LoVo (cell line): ENCODE measurements at places on chromosomes 6 and 20.

- no peak for DNase-seq
Observed at GRCh38 chr20:48742233-48742632, 85.6 kb downstream of the PREX1 start.

- peak; percentile 67 for DNase-seq
Observed at GRCh38 chr6:25223490-25223991, 55.6 kb upstream of the CARMIL1 start.

DNA sequence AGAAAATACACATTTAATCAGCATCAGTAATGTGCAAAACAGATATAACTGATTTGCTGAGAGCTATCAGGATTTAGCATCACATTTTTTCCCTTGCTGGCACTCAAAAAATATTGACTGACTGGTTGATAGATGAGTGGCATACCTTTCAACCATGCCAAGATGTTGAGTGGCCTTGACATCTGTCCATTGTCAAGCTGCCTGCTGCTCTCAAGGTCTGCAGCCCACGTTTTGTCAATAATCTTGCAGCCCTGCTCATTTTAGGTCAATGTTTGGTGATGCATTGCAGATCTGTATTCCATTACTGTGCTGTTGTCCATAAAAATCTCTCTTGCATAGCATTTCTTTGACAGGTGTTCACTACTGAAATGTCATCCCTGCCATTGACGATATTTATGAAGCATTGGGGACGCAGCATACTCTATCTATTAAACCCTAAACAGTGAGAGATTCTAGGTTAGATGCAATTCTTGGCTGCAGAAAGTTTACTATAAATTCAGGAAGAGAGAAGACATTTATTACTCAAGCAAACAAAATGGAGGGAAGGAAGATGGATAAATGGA, 111.6 kb downstream of the BFSP1 start:
- no peak for DNase-seq

GRCh38 chr20:37567331-37567665, 39.6 kb upstream of the BLCAP start:
- DNase-seq = no peak

DNA sequence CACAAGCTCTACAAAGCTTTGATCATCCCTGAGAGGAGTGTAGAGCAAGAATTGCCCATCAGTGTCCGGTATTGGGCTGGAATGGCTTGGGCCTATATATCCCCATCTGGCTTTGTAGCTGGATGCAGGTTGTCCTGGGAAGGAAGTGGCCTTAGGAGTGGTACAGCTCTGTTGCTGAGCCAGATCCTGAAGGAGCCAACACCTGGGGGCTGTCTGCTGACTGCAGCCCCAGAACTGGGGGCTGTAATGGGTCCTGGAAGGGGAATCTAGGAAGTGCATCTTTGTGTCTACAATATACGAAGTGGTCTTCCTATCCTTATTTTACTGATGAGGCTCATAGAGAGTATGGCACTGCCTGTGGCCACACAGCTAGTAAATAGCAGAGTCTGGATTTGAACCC, 145.9 kb downstream of the CDC5L start:
- no peak for DNase-seq

DNA sequence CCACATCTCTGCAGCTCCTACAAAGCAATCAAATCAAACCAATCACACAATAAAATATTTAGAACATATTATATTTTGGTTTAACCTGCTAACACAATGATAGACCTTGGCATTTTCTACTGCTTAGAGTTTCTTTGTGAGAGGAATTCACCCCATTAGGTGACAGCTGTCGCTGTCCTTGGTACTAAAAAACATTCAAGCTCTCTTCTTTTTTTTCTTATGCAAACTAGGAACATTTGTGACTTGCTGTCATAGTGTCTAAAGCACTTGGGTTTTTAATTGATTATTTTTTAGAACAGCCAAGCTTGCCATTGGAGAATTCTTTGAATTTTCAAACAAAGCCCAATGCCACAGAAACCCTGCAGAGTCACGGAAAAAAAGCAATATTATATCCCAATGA, 46.4 kb downstream of the CNR1 start:
- no peak for DNase-seq

GRCh38 chr6:37265001-37265400, 7.1 kb upstream of the TMEM217 start:
- no peak for DNase-seq

DNA sequence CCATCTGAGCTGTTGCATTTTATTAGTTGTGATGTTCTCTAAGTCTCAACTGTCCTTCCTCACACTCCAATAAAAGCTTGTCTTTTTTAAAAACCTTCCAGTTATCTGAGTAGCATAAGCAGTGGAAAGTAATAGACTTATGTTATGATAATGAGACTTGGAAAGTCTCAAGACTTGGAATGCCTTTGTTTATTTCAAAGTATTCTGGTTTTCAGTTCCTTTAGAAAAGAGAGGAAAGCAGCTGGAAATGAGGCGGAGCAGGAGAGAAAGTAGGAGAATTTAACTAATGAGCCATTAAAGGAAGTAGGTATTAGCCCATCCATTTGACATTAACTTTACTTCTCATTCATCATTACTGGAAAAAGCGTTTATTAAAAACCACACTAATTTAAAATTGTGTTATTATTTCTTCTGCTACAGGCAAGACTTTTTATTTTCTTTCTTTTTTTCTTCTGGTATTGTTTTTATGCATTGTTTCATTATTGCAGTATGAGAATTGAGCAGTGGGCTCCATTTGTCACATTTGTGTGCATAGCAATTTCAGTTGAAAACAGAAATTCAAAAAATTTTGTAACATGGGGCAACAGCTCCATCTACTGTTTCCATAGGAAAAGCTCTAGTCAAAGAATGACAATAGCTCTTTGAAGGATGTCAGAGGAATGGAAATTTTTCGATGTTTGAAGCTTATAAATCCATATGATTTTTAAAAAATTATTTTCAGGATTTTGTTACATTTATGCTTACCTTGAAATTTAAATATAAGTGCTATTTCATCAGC, 194.8 kb downstream of the COL9A1 start:
- peak; percentile 52 for DNase-seq

DNA sequence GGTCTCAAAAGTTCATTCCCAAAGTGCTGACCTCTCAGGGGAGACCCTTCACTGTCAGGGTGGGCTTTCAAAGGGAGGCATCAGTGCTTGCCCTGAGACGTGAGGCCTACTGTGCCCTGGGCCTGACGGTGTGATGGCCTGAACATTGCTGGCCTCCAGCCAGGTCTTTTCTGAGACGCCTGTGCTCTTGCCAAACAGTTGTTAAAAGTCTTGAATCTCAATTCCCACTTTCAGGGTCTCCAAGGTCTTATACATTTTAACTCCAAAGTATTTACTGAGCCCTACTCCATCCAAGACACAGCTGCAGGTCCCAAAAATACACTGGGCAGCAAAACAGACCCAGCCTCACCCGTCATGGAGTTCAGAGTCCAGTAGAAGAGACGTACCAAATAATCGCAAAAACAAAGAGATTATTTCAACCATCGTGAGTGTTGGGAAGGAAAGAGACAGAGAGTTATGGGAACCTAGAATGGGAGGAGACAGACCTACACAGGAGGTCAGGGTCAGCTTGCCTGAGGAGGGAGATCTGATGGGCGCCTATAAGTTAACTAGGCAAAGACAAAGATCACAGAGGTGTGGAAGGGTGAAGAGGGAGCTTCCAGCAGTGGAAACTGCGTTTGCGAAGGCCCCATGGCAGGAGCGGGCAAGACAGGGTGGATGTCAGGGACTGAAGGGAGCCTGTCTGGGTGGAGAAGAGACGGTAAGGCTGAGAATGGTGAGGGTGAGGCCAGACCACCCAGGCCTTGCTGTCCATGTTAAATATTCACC, 446.3 kb downstream of the PREX1 start:
- no peak for DNase-seq

- DNase-seq = no peak
Observed at GRCh38 chr20:4846821-4847220, 125.1 kb downstream of the PRND start.

- DNase-seq = peak; percentile 61
Observed at GRCh38 chr20:32789896-32790750, 27.9 kb downstream of the DNMT3B start.

- no peak for DNase-seq
Observed at GRCh38 chr6:113833537-113833936, 23.6 kb upstream of the MARCKS start.

DNA sequence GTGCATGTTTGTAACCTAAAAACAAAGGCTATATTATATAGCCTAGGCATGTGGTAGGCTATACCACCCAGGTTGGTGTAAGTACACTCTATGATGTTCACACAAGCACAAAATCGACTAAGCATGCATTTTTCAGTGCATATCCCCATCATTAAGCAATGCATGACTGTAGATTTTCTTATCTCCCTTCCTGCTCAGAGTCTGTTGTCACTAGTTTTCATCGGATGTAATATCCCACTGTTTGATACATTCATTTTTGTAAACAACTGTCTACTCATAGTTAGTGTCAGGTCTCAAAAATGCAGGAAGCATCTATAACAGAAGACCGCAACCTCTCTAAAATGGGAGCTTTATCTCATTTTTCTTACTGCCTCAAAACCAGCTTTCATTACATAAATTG, 70.7 kb downstream of the GFRAL start:
- no peak for DNase-seq

GRCh38 chr20:50725724-50726005, 5.7 kb upstream of the PARD6B start:
- DNase-seq = no peak

DNA sequence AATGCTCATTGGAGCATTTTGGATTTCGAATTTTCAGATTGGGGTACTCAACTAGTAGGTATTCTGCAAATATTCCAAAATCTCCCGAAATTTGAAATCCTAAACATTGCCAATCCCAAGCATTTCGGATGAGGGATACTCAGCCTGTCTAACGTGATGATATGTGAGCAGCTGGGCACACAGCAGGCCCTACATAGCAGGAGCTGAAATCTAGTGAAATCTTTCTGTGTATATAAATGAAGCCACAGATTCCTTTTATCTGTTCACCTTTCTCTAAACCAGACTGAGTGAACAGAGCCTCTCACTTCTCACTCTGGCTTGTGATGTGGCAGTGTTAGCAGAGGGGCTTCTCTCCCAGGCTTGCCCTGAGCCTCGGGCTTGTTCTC, 17.8 kb downstream of the STX16 start:
- DNase-seq = no peak

DNA sequence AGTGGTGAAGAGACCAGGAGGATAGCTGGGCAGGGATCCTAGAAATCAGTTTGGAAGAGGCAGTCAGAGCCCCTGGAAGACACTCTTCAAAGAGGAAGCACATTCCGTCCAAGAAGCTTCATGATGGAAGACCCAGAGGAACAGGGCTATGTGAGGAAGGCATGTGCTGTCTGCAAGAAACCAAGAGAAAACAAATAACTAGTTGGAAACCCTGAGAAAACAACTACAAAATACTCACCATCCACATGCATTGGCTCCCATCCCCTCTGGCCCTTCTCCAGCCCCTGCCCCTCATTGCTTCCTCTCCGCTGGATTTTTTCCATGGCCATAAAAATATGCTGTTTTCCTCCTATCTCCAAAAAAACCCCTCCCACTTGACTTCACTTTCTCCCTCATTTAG, 40.9 kb upstream of the SMOC2 start:
- no peak for DNase-seq

- DNase-seq = no peak
Observed at GRCh38 chr6:92289831-92290230, 1129.5 kb downstream of the EPHA7 start.

GRCh38 chr20:11195169-11195568, 521.4 kb upstream of the JAG1 start:
- DNase-seq = no peak

DNA sequence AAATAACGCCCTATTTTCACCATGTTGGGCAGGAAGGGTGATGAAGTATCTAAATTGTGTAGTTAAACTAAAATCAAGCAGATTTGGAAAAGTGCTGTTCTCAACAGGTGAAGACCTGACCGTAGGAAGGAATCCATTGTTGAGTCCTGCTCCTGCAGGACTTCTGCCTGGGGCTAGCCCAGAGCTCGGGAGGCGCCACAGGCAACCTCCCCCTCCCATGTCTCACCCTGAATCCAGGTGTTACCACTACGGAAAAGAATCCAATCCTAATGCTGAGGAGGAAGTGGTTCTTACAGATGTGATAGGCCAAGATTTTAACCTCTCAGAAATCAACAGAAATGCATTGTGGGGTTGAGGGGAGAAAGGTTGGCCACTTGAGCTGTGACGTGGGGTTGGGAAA, 30.2 kb downstream of the RAB22A start:
- DNase-seq = no peak

- DNase-seq = no peak
Observed at GRCh38 chr20:38610521-38610920, 8.9 kb downstream of the ARHGAP40 start.

DNA sequence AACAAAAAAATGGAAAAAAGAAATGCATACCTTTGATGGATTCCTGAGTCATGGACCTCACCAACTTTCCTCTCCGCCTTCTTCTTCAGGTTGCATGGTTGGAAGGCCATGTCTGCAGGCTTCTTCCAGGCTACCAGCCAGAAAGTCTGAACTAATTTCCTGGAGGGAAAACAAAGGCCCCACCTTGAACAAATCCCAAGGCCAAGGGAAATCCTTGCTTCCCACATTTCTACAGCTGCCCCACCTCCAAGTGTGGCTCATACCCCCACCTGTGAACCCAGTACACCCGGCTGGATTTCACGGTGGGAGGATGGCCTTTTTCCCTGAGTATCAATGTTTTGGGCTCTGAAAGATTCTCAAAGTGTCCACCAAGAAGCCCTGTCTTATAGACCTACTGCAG, 22.4 kb downstream of the IL17A start:
- DNase-seq = no peak

DNA sequence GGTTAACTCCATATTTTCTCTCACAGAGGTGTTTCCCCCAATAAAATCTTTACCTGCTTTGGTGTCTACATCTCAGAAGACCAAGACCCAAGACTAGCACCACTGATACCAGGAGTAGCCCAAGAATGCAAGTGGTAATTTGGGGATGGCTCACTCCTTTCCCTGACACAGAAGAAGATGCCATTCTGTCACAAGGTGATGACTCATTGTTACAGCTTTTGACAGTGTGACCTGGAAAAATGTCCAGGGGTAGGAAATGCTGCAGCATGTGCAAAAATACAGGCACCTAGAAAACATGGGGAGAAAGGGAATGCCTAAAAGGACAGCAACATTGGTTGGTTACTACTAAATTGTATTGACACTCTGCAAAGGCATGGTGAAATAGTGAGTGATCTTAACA, 254.0 kb upstream of the GJE1 start:
- DNase-seq = no peak

- DNase-seq = no peak
Observed at GRCh38 chr6:41247882-41248705, 19.9 kb downstream of the TREML4 start.

DNA sequence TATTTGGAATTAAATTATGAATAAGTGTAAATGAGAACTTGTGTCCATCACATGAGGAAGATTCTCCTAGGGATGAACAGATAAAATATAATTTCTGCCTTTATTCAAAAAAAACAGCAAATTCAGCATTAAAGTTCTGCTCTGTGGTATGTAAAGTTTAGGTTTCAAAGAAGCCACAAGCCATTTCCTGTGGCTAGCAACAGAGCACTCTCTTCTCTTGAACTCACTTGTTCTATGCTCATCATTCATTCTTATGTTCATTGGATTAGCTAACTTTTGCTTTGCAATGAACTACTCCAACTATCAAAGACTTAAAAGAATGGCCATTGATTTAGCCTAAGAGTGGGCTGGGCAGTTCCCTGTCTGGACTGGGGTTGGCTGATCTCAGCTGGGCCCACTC, 20.8 kb upstream of the SNRPB2 start:
- DNase-seq = no peak
